ENCODE measurements at places on chromosomes 3 and 15. TPM values are rescaled to one million over a fixed set of nuclear protein-coding genes. Genes with fewer than 3 reads are reported as not detected.

Gene DLEC1
- under 0.01 TPM for total RNA-seq

Gene SPESP1
- total RNA-seq = 7.8 TPM

Gene IQGAP1
- 215 TPM for total RNA-seq

Gene SH2D7
- under 0.01 TPM for total RNA-seq

Gene RLBP1
- not detected for total RNA-seq

Gene ANKRD63
- total RNA-seq = not detected

Gene DCBLD2
- 120 TPM for total RNA-seq

Gene SUMF1
- 95.1 TPM for total RNA-seq

Gene STARD9
- total RNA-seq = 13.7 TPM

Gene CASR
- total RNA-seq = not detected

Gene MOBP
- under 0.01 TPM for total RNA-seq

Gene SPINT1
- total RNA-seq = 0.15 TPM

Gene C3orf85
- total RNA-seq = not detected

Gene HES1
- 2.0 TPM for total RNA-seq

Gene LRRC15
- total RNA-seq = 0.73 TPM

Gene COL6A5
- not detected for total RNA-seq

Gene GABRR3
- total RNA-seq = not detected
